Liver (tissue), 10 donors: ENCODE measurements at places on chromosomes 13 and 19. TPM values are rescaled to one million over a fixed set of nuclear protein-coding genes. Genes with fewer than 3 reads are reported as not detected.
A peak's percentile ranks its signal among the peaks of the same experiment; 100 is the strongest.

The SELENOV gene
- not detected for polyA plus RNA-seq

- DNase-seq = no peak
These were observed 118.3 kb upstream of the RNF113B start for GRCh38 chr13:98295371-98295770.

The ERF gene
- 21.0 TPM for polyA plus RNA-seq

DNA sequence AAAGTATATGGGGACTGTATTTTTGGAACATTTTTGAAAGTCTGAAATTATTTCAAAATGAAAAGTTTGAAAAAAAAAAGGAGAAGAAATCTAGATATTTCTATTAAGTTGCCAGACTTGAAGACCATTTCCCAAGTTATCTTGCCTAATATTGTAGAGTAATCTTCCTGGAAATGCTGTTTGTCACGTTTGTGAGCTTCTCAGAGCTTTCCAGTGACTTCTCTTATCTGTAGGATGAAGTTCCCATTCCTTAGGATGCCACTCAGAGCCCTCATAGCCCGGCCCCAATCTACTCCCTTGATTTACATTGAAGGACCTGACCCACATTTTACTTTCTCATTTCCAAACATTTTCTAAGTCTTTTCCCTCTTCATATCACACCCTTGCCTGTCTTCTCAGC, 23.6 kb downstream of the CEACAM8 start:
- no peak for DNase-seq

GRCh38 chr19:47002853-47003610, 16.6 kb upstream of the NPAS1 start:
- peak; percentile 32 for DNase-seq

DNA sequence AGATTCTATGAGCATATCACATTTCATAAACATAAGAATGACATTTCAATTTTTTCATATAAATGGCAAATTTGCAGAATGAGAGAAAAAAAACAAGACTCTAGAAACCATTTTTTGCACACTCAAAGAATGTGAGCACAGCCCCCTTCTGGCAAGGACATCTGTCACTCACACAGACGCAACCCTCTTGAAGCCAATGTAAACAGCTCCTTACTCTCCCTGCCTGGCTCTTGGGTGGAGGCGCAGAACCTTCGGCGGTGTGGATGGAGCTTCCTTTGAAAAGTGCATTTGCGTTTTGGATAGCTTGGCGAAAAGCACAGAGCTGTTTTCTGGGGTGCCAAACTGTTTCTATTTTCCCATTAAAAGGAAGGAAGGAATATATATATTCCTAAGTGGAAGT, 367.6 kb upstream of the TSHZ3 start:
- no peak for DNase-seq

The TMEM150B gene
- 1.8 TPM for polyA plus RNA-seq

DNA sequence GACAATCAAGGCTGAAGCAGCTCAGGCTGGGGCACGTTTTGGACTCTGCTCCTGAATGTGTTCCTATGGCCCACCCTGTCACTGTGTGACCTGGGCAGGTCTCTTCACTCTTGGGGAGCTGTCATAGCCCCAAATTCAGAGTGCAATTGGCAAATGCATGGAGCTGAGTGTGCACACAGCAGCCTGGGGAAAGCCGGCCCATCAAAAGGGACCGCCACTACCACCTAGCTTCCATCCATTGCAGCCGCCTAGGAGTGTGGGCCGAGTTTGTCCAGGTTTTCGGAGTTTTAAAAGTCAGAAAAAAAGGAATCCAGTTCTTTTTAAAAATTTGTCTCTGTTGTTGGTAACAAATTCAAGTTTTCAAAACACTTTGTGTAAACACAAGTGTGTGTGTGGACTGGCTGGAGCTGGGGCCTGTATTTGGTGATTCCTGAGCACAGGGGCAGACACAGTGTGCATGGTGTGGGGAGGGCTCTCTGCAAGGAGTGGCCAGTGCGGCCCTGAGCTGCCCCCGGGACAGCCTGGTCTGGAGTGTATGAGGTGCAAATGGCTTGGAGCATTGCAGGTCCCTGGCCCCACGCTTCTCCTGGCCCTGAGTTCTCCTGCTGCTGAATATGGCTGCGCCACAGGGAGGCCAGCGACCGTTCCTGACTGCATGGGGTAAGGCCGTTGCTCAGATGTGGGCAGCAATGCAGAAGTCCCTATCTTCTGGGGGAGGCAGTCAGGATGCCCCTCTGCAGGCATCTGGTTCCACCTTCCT, 13.2 kb upstream of the ZNF536 start:
- no peak for DNase-seq

DNA sequence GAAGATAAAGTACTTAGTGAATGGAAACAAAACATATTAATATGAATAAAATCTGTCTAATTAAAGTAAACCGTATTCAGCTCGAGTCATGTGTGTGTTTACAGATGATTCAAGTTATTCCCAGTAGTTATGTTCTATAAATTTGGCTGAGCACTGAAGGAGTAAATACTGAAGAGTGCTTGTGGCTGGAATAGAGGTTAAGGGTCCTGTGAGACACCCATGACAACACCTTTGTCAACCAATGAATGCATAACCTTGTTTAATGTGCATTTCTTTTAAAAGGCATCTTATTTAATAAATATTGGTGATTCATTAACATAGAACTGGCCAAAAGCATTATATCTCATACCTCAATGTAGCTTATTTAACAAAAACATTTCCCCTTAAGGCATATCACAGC, 577.8 kb upstream of the SLITRK5 start:
- DNase-seq = no peak

DNA sequence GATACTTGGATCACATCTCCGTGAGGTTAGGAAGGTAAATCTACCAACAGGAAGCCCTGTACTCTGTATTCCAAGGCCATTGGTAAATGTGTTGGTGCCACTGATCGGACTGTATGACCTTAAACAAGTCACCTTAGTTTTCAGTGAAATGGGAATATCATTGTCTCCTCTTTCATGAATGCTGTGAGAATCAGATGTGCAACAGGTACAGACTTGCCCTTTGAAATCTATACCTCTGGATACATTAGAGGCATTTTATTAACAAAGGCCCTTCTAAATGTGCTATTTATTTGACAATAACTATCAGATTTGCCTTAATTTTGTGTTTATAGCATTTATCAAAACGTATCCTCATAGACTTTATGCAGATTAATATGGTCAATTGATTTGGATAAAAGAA, 11.0 kb downstream of the NHLRC3 start:
- no peak for DNase-seq

The ZNF729 gene
- not detected for polyA plus RNA-seq

DNA sequence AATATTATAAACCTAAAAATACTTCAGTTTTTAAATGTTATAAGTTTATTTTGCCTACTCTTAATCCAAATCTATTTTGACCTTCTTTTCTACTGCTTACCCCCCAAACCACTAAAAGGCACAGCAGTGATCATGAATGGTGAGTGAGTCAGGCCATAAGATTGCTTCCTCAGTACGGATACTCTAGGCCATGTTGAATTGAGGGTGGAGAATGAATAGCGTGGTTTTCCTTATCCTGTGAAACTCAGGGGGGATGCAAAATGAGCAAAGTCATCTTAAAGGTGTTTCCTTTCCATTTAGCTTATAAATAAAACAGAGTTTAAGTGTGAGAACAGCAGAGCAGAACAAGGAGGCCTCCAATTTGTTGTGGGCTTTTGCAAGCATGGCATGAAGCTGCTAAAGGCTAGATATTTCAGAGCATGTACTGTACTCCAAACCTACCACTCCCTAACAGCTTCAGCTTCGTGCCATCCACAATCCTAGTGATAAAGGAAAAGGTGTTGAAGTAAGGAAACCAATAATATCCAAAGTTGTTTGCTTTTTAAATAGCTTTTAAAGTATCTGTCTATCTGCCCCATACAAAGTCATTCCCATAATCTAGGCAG, 25.0 kb downstream of the SERPINE3 start:
- no peak for DNase-seq

The FLT1 gene
- 7.1 TPM for polyA plus RNA-seq

DNA sequence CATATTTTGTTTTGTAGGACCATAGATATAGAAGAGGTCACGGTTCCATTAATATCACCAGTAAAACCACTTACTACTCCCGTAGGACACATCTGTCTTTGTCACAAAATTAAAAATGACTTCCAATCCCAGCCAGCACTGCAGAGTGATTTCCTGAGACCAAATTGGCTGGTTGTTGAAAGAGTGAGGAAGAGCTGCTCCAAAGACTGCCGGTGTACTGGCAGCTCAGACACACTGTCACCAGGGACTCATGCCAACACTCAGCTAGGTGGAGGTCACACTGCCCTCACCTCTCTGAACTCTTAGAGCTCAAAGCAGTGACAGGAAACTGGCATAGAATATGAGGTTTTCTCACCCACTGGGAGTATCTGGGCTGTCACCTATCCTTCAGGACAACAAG, 52.1 kb downstream of the FLT1 start:
- DNase-seq = no peak

The CASP14 gene
- not detected for polyA plus RNA-seq

DNA sequence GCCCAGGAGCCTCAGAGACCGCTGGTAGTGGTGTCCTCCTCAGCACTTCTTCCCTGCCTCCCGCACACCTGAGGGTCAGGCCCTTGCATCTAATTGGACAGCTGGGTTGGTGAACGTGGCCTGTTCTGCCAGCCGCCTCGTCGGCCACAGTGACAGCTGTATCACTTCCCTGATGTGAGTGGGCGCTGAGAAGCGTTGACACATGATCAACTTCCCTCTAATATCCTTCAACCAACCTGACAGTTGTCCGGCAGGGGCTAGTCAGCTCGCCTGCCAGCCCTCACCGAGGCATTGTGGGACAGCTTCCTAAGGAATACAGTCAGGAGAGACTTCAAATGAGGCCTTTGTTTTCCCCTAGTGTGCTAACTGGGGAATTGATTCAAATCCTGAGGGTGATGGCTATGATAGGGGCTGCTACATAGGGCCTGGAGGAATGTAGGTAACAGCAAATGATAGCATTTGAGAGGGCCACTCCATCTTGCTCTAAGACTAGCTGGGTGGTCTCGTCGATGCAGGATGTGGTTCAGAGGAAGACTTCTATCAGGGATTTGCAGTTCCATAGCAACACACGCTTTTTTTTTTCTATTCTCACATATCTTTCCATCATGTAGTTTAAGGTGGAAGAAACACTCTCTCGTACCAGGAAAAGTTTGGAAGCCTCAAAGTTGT, 230.8 kb downstream of the TSHZ3 start:
- DNase-seq = no peak

DNA sequence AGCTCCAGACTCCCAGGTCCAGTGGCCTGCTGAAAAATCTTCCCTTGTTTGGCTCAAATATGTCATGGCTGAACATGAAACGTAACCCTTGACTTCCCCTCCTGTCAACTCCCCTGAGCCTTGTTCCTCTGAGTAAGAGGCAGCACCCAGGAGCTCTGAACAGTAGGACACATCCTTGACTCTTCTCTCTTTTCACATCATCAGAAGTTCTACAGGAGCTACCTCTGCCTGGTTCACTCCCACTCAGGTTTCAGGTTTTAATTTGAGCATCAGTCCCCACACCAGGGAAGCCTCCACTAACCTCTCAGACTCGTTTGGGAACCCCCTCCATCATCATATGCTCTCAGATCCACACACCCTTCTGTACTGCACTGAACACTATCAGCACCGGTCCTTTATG, 30.3 kb downstream of the ZNF823 start:
- no peak for DNase-seq

The ZNF440 gene
- polyA plus RNA-seq = 1.3 TPM

GRCh38 chr19:58395220-58395978, at the start of gene RNF225:
Gene RNF225, plus strand, starts transcription at chr19:58395656. Its CDS starts 434 bp downstream, at chr19:58396090.
- DNase-seq = no peak

- DNase-seq = no peak
These were observed 72.9 kb downstream of the SHISA2 start for GRCh38 chr13:25978961-25979360.

DNA sequence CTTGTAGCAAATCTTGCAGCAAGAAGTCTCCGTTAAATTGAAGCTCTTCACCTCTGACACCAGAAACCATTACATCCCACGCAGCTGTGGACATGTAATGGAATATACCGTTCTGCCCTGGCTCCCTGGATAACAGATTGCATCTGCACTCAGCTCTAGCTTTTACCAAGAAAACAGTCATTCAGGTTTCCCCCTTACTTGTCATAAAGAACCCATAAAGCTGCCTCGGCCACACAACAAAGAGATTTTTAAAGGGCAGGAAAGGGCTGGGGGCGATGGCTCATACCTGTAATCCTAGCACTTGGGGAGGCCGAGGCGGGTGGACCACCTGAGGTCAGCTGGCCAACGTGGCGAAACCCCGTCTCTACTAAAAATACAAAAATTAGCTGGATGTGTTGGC, 127.6 kb upstream of the RFC3 start:
- no peak for DNase-seq

The CGB2 gene
- polyA plus RNA-seq = not detected

GRCh38 chr19:1206150-1206863, 729 bp downstream of the STK11 start:
- no peak for DNase-seq

The ZNF570 gene
- 0.97 TPM for polyA plus RNA-seq

DNA sequence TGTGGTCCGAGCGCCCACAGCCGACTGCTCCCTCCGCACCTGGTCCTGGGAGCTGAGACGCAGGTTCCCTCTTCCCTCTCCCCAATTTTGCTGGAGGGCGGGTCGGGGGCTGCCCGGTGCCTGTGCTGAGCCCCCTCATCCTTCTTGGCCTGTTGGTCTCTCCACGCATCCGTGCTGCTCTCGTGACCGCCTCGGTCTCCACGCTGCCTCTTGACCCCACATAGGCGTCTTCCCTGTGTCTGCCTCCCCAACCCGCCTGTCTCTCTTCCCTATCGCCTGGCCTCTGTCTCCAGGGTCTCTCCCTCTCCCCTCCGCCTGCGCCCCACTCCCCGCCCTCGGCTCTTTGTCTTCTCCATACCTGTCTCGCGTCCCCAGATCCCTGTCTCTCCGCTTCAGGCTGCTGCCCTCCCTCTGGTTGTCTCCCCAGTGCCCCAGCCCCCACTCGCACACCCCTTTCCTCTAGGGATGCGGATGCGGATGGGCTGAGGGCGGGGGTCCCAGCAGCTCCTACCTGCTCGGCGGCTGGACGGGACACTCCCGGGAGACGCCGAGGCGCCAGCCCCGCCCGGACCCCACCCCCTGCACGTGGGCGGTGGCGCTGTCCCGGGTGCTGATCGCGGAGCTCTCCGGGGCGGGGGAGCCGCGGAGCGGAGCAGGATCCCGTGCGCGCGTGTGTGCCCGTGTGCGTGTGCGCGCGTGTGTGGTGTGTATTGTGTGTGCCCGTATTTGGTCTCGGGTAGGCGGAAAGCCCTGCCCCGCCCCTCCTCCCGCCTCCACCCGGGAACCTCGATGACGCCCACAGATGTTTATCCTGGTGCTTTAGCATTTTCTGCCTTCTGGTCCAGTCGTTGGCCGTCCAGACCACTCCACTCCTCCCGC, at the start of gene SYT5:
Gene SYT5, minus strand, starts transcription at position 684 of the 879 bp plus-strand sequence. CDS start 1,248 bp downstream, outside the sequence.
- DNase-seq = peak; percentile 61

GRCh38 chr13:31996601-31997000, 35.0 kb upstream of the FRY start:
- DNase-seq = no peak
